ENCODE measurements at places on chromosomes 3 and 15.

DNA sequence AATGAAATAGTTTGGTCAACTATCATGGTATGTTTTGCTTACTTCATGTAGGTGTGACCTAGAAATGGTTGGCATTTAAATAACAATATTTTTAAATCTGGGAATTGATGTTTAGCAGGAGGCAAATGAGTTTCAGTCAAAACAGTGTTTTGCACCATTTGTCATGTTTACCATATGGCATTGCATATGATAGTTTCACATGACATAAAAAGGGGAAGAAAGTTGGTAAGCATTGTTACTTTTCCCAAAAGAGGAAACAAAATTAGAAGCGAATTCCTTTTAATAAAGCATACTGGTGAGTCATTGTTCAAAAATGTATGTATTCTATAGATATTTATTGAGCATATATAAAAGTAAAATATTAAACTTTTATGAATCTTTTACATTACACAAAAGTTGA, 2.3 kb downstream of the RNF13 start:
- DNase-seq = no peak

- DNase-seq = no peak
These were observed 8.6 kb downstream of the TM4SF1 start for GRCh38 chr3:149368674-149369497.

DNA sequence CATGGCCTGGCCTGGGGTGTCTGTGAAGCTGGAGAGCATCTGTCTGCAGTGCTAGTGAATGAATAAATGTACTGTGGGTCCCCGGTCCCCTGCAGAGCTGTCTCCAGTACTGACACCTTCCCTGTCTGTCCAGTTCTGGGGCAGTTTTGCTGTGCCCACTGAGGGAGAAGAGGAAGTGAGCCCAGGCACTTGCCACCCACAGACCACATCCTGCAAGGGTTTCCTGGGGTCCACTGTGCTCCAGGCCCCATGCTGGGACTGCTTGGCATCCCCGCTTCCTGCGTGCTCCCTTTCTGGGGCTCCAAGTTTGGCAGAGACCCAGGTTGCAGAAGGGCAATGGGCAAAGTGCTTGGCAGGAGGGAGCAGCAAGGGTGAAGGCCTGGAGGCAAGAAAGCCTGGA, 4.9 kb upstream of the SLC6A6 start:
- no peak for DNase-seq

- DNase-seq = no peak
These were observed 294.4 kb downstream of the OCA2 start for GRCh38 chr15:27804569-27805260.

GRCh38 chr3:24123596-24123995, 178.5 kb downstream of the NR1D2 start:
- DNase-seq = no peak

- DNase-seq = peak; percentile 51
These were observed at the start of gene ABHD17C for GRCh38 chr15:80695099-80695910. Gene ABHD17C (plus strand): TSS chr15:80695310. CDS start chr15:80695430, 120 bp downstream.

DNA sequence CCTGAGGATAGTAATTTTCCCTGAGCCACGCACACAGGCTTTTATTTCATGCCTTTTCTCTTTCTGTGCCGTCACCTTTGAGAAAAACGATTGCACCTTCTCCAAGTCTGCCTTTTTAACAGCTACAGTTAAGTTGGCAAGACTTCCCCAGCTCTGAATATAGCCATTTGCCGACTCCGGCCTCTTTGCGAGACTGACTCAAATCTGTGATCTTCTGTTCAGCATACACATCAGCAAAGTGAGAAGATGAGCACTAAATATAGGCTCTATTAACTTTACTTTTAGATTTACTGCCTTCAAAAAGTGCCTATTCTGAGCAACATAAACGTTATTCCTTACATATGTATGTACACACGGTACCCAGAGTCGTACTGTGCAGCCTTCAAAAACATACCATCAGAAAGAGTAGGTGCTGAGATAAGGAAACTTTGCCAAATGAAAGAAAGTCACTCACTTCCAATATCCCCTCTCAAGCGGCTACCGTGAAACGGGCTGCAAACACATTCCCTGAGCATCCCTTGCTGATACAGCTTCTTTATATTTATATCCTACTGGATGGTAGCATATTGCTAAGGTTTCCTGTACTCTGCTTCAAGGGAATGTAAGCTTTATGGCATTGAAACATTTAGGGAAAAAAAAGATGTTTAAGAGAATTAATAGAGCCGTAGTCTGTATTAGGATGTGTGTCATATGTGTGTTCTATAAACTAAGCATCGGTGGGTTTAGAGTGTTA, 283.3 kb upstream of the TPRG1 start:
- DNase-seq = no peak

DNA sequence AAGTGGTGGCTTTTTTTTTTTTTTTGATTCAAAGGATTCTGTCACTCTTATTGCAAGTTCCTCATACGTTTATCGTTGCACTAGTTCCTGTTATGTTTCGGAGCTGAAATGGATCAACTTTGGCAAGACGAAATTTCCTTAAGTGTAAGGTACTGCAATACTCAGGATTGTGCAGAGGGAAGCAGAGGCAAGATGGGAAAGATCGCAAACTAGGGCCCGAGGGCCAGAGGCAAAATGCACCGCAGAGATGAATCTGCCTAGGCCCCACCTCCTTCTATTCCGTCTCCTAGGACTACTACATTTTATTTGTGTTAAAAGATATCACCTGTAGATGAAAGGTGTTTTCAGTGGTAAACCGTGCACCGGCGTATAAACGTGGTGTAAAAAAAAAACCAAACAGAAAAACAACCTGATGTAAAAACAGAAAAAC, 331 bp downstream of the RNU6-1 start:
- peak; percentile 34 for DNase-seq

DNA sequence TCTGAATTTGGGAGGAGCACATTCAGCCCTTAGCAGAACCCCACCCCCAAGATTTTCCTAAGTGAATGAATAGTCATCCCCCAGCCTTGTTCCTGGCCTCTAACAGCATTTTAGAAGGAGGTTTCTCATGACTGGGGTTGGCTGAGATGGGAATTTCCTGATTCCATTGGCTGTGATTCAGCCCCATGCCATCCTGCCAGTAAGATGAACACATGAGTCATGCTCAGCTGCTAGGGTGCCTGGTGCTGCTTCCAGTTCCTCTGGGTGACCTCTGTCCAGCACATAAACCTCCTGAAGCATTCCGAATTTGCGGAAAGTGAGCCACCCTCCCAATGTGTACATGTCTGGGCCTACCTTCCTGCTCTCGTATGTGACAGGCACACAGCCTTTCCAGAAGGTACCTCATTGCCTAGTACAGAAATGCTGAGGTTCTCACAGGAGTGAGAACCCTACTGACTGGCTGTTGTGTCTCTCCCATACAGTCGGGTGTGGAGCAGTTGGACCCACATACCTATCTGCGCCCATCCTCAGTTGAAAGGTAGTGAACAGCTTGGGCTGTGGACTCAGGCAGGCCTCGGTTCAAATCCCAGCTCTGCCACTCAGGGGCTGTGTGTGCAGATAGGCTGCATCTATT, 91.7 kb downstream of the APBA2 start:
- no peak for DNase-seq

DNA sequence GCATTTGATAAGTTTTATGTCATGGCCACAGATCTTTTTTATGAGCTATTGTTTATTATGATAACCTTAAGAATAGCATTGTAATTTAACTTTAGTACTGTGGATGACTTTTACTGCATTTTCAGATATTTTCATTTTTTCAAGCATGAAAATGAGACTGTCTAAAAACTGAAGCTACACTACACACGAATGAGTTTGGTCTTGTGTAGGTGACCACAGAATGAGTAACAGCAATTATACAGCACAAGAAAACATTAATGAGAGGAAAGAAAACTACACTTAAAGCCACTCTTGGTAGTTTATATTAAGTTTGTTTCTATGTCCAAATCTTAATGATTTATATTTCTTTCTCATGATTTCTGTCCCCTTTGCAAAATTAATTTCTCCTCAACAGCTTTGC, 809.2 kb downstream of the NAALADL2 start:
- no peak for DNase-seq

- no peak for DNase-seq
These were observed 35.5 kb downstream of the B3GALNT1 start for GRCh38 chr3:161069511-161070251.

GRCh38 chr15:84960391-84961113, 21.1 kb upstream of the PDE8A start:
- no peak for DNase-seq

GRCh38 chr15:72193836-72194396, 3.7 kb downstream of the GRAMD2A start:
- no peak for DNase-seq

DNA sequence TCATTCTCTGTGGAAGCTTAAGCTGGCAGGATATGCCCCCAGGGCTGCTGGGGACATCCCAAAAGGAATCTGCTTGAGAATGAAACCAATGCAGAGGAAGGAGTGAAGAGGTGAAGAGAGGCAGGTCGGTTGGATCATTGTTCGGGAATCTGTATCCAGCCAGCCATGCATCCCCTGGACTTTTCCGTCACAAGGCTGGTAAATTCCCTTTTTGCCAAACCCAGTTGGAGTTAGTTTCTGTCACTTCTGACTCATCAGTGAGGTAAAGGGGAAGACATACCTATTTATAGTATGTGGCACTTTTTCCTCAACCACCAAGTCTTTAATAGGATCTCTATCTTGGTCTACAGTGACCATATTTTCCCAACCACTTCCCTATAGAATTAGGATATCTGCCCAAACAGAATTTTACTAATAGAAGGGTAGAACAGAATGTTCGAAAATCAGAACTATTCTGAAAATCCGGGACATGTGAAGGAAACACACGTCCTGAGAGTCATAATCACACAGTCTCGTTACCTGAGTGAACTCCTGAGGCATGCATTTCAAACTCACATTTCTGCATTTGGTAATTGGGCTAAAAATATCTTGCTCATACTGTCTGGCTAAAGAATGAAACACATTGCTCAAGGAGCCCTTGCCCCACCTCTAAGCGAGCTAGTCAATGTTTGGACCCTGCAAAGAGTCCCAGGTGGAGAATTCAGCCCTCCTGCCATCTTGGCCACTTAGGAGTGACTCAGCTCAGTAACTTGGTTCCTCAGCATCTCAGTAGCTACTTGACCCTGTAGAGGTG, 289.7 kb upstream of the ADAMTS9 start:
- DNase-seq = no peak

- no peak for DNase-seq
These were observed 13.5 kb upstream of the IDH2 start for GRCh38 chr15:90115783-90116182.

DNA sequence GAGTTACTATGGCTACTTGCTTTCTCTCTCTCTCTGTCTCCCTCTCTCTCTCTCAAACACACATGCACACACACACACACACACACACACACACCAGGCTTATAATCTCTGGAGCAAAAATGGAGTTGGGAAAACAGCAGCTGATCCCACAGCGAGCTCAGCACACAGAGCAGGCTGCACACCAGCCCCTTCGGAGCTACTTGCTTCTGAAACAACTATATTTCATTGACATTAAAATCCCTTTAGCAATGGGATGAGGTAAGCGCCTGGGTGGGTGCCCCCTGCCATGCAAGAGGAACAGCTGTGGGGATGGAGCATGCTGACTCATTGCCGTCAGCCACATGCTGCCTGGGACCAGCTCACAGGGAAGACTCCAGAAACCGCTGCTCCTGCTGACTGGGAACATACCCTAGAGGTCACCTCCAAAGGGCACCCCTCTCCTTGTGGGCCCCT, 45.7 kb downstream of the B3GNT5 start:
- no peak for DNase-seq

All from activated naive CD4-positive, alpha-beta T cell treated with Interleukin-2 at 50 U/mL for 16 hours (primary cell).